ENCODE measurements at places on chromosomes 2 and 18. TPM values are rescaled to one million over a fixed set of nuclear protein-coding genes. Genes with fewer than 3 reads are reported as not detected.

Gene OSBPL6
- 1.6 TPM for total RNA-seq

Gene AQP12A
- not detected for total RNA-seq

Gene ALPP
- total RNA-seq, result not detected

Gene SERPINB13
- not detected for total RNA-seq

Gene FTCDNL1
- 3.8 TPM for total RNA-seq

Gene STEAP3
- total RNA-seq, result 0.22 TPM

Gene SERPINB8
- 16.8 TPM for total RNA-seq

All from CD8-positive, alpha-beta memory T cell (primary cell).